ENCODE measurements at places on chromosomes 6 and 20.
A peak's percentile ranks its signal among the peaks of the same experiment; 100 is the strongest.

DNA sequence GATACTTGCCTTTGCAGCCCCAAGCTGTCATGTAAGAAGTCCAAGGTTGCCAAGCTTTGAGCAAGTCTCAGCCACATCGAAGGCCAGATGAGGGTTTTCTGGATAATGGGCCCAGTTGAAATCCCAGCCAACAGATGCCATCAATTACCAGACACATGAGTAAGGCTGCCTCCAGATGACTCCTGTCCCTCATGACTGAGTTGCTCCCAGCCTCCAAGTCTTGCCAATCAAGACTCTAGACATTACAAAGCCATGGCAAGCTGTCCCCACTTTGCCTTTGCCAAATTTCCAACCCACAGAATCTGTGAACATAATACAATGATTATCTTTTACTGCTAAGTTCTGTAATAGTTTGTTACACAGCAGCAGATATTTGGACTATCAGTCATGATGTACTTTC is 76.8 kb upstream of the ARMC2 start:
- DNase-seq, result no peak

DNA sequence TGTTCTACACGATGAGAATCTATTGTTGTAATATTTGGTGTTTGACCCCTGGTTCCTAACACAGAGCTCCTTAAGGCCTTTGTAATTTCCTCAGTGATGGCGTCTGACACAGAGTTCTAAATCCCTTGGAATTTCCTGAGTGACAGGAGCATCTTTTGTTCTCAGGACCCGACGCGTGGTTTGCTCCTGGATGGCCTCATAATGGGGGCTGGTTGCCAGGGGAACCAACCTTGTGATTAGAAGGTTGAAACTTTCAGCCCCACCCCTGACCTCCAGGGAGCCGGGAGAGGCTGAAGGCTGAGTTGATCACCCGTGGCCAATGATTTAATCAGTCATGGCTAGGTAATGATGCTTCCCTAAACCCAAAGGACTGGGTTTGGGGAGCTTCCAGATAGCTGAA is 20.5 kb upstream of the ZNF133 start:
- no peak for DNase-seq

GRCh38 chr6:43455531-43456428 is at the start of gene DLK2:
TSS of gene DLK2 (minus strand) at chr6:43455548. CDS start at chr6:43454825, 723 bp downstream.
- DNase-seq, result peak; percentile 54

DNA sequence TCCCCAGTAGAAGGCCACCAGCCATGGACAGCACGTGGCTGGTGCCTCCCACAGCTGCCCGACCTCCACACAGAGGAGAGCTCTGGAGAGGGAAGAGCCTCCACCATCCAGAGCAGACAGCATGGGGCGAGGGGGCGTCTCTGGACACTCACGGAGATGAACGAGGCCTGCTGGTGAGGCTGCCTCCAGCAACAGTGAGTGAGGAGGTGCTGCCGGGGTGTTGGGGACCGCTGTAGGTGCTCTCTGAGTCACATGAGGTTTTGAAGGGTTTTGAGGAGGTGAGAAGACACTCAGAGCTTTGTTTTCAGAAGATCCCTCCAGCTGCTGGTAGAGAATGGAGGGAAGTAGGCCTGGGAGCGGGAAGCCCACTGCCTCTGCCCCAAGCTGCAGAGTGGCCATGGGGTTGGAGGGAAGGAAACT is 65.6 kb downstream of the THBS2 start:
- DNase-seq, result no peak

DNA sequence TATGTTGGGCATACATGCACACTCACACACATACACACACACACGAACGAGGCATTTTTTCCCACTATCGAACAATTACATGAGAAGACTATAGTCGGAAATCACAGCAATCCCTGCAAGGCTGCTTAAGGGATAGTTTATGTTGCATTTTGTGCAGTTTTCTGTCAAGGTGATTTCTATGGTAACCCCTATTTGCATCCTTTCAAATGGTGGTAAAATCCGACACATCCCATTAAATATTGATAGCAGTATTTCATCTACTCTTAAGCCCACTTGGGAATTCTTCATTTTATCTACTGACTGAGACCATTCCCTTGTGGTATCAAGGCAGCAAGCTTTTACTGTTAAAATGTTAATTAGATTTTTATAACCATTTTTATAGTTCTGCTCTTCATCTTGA is 457.8 kb downstream of the HACE1 start:
- DNase-seq, result no peak

- no peak for DNase-seq
These were observed 297.1 kb upstream of the RIMS1 start for GRCh38 chr6:71589254-71589653.

DNA sequence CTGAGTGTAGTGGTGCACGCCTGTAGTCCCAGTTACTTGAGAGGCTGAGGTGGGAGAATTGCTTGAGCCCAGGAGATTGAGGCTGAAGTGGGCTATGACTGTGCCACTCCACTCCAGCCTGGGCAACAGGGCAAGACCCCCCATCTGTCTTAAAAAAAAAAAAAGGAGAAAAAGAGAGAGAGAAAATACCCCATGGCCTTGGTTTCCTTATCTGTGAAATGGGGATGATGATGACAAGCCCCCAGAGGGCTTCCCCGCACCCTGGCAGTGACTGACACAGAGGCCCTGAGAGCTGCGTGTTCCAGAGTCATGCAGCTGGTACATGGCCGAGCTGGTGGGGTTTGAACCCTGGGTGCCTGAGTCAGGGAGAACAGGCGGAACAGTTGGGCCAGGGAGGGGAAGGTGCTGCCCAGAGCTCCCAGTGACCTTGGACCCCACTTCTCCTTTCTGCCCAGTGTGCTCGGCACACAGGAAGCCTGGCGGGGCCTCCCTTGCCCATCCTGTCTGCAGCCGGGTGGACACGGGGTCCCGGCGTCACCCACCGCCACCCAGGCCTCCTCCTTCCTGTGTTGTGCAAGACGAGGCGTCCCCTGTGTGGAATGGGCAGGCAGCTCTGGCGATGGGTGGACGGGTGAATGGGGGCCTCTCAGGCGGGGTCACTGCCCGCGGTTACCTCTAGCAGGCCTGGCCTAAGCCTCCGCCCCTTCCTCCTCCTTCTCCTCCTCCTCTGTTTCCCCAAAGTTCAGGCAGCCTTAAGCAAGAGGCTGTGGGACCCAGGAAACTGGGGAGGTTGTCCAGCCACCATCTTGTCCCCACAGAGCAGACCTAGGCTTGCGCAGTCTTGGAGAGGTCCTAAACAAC is 84.2 kb downstream of the CEBPB start:
- DNase-seq, result no peak

- no peak for DNase-seq
These were observed 8.5 kb upstream of the CST3 start for GRCh38 chr20:23646106-23646873.

DNA sequence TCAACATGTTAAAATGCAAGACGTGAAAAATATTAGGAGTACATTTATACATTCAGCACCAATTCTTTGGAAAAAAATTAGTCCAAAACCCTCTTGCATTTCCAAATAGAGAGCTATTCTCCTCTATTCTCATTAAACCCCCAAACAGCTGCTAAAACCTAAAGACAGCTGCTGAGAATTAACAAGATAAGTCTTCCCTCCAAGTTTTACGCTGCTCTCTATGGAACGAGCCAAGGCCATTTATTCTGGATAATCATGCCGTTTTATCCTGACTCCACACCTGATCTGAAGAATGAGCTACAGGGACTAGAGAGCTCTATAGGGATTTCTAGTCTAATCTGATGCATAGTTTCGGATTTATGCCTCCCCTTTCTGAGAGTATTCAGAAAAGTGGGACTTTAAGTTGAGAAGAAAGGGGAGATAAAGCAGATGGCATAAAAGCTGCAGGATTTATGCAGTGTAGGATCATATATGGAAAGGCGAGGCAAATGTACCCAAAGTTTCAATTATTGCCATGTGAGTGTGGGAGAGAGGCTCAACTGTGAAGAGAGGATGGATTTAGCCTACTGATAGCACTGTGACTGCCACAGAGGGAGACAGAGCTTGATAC is 64.7 kb upstream of the HS3ST5 start:
- no peak for DNase-seq

- DNase-seq, result no peak
These were observed 27.6 kb upstream of the ASXL1 start for GRCh38 chr20:32330555-32330897.
